Left cardiac atrium (tissue), 4 donors: ENCODE measurements at places on chromosomes 13 and 19. TPM values are rescaled to one million over a fixed set of nuclear protein-coding genes. Genes with fewer than 3 reads are reported as not detected.

- DNase-seq: no peak
Observed at GRCh38 chr13:21608961-21609360, 5.0 kb upstream of the MICU2 start.

GRCh38 chr19:49213791-49214190, 56.2 kb downstream of the TRPM4 start:
- no peak for DNase-seq

DNA sequence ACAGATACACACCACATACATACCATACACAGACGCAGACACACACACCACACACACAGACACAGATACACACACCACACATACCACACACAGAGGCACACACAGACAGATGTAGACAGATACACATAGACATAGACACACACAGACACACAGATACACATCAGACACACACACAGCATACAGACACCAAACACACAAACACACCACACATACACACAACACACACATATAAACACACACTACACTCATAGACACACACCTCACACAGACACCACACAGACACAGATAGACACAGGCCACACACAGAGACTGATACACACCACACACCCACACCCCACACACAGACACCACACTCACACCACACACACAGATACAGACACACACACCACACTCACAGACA, 24.9 kb upstream of the SLC7A10 start:
- DNase-seq: no peak

DNA sequence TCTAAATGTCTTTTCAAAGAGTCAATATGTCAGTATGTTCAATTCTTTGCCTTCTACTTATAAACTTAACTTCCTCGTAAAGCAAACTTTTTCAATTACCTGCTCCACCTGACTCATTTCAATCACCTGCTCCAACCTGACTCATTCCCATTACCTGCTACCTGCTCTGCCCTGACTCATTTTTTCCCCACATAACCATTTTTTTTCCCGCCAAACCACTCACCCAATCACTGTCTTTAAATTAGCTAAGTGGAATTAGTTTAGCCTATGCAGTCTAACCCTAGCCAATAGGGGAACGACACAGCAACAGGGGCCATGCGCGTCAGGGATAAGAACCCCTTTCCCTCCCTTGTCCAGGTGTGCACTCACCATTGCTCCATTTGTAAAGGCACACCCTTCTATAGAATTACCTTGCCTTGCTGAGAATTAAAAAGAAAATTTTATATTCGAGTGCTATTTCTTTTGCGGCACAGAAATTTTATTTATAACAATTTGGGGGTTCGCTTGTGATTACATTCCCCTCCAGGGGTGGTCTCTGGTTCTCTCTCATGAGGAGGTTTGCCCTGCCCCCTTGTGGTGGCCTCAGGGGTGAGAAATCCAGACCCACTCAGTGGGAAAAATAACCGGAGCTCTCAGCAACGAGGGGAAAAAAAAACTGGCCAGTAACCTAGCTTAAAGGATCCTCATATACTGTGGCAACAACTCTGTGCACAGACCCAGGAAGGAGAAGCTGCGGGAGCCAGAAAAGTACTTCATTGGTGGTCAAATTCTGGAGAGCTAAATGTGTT, 193.1 kb downstream of the ZNF486 start:
- no peak for DNase-seq

DNA sequence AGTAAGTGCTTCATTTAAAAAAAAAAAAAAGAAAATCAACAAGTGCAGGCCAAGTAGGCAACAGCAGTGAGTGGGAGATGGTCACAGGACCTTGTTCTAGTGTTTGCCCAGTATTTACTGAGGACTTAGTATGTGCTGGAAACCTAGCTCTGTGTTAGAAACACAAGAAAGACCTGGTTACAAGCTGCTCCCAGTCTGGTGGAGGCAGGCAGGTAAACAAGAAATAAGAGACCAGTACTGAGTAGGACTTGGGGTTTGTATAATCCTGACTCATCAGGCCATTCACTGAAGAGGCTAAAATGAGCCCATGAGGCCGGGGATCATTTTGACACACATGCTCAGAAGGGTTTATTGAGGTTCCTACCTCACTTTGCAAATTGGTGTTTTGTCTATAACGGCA, 21.5 kb upstream of the SERPINE3 start:
- DNase-seq: no peak

The ELF1 gene
- total RNA-seq: 50.7 TPM

The SDHAF1 gene
- total RNA-seq: 16.0 TPM

The PRKACA gene
- 348 TPM for total RNA-seq

The ZNF497 gene
- 0.41 TPM for total RNA-seq

The CABP5 gene
- not detected for total RNA-seq
